ENCODE measurements at places on chromosomes 4 and X.
A peak's percentile ranks its signal among the peaks of the same experiment; 100 is the strongest.

DNA sequence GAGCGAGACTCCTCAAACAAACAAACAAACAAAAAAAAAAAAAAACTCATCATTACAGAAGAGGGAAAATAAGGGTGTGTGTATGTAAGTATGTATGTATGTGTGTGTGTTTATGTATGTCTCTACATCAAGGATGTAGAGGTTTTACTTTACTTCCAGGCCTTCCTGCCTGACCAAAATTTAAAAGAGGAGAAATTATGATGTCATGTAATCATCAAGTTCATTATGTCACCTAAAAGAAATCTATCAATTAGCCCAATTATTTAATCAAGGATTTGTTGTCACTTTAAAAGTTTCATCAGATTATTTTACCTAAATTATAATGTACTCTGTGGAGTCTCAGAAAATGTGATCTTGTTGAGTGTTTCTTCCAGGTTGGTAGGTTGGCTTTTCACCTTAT is 21.6 kb downstream of the GUCY1A1 start:
- no peak for DNase-seq

- peak; percentile 10 for DNase-seq
Observed at GRCh38 chrX:15151267-15152186, 118.4 kb downstream of the ASB9 start.

GRCh38 chrX:34503119-34503518 is 154.0 kb downstream of the TMEM47 start:
- no peak for DNase-seq

- no peak for DNase-seq
Observed at GRCh38 chr4:79796948-79797347, 276.1 kb downstream of the ANTXR2 start.

DNA sequence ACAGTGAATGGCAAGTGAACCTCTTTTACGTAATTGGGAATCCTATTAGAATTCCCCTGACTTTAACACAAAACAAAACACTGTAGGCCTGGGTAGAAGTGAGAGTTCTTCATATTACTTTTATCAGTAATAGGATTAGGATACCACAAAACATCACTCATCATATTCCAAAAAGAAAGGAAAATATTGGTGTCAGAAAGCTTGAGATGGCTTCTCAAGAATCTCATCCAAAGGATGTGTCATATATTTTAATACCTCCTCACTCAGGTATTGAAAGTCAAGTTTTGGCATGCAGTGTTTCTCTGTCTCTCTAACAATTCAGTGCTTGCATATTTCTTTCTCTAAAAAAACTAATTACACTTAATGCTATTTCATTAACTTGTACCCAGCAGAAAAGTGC is 173.2 kb downstream of the PDGFC start:
- DNase-seq: no peak

- DNase-seq: peak; percentile 42
Observed at GRCh38 chrX:39491548-39492297, 606.0 kb downstream of the BCOR start.

DNA sequence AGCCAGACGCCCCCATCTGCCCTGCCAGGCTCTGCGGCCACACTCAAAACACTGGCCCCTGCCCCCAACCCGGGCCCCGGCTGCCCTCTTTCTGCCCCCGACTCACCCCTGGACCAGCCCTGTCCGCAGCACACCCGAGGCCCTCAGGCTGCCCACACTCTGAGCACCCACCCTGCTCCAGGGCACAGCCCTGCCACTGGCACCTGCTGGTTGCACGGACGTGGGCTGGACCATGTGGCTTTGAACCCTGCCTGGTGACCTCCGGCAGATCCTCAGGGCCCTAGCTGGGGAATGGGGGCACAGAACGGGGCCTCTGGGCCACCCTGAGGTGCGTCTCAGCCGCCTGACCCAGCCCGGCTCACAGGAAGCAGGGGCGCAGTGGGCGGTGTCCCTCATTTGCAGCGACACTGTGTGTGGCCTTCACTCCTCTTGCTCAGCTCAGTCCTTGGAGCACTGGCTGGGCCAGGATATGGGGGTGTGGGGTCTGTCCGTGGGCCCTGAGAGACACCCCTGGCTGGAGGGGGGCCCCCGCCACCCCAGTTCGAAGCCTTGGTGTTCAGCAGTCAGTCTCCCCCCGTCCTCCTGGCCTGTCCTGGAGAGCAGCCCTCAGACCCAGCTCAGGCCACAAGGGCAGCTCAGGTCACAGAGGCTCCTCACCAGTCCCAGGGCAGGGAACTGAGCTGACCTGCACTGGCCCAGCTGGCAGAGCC is 73.2 kb downstream of the FAM53A start:
- DNase-seq: no peak

DNA sequence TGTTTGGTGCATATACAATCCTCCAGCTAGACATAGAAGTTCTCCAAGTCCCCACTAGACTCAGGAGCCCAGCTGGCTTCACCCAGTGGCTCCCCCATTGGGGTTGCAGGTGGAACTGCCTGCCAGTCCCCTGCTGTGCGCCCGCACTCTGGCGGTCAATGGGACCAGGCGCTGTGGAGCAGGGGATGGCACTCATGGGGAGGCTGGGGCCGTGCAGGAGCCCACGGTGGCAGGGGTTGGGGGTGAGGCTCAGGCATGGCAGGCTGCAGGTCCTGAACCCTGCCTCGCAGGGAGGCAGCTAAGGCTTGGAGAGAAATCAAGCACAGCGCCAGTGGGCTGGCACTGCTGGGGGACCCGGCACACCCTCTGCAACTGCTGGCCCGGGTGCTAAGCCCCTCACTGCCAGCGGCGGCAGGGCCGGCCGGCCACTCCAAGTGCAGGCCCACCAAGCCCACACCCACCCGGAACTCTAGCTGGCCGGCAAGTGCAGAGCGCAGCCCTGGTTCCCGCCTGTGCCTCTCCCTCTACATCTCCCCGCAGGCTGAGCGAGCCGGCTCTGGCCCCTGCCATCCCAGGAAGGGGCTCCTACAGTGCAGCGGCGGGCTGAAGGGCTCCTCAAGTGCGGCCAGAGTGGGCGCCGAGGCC is 12.7 kb upstream of the TMPRSS11D start:
- no peak for DNase-seq

- DNase-seq: peak; percentile 48
Observed at GRCh38 chr4:110211007-110211769, 12.8 kb upstream of the ELOVL6 start.

DNA sequence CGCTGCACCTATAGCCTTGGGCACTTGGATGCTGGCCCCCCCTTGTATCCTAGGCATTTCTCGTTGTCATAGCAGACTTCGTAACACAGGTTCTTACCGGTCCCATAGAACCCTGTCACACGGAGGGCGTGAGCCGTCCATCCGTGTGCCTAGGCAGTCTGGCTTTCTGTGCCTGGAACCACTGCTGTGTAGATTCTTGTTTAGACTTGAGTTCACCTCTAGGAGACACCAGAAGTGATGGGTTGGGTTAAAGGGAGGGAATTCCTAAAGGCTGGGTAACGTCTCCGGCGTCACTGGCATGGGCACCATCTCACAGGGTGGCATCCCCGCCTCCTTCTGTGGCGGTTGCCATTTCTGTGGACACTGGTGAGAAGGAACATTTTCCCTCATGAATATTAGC is 13.5 kb upstream of the NKX1-1 start:
- DNase-seq: no peak

DNA sequence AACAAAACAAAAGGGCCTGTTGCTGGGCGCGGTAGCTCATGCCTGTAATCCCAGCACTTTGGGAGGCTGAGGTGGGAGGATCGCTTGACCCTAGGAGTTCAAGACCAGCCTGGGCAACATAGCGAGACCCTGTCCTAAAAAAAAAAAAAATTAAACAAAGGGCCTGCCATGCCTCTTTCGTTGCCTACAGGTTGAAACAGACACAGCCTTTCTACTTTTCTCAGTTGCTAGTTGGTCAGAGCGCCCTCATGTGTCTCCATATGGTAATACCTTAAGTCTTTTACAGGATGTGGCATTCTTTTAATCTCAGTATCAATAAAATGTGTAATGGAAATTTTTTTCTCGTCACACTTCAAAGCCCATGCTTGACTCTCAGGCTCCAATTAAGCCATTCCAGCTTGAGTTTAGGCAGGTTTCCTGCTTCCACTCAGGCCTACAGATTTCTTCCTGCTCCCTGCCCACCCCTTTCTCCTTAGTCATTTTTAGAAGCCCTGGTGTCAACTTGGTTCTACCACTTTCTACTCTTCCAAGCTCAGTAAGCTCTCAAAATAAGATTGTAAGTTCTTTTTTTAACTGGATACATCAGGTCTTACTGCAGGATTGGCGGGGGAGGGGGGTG is 4.6 kb upstream of the SOWAHD start:
- peak; percentile 81 for DNase-seq

GRCh38 chr4:96173756-96174155 is 333.9 kb downstream of the PDHA2 start:
- DNase-seq: no peak

- DNase-seq: no peak
Observed at GRCh38 chr4:57110640-57111511, 691 bp upstream of the IGFBP7 start.
